ENCODE measurements at places on chromosomes 7 and 10.

DNA sequence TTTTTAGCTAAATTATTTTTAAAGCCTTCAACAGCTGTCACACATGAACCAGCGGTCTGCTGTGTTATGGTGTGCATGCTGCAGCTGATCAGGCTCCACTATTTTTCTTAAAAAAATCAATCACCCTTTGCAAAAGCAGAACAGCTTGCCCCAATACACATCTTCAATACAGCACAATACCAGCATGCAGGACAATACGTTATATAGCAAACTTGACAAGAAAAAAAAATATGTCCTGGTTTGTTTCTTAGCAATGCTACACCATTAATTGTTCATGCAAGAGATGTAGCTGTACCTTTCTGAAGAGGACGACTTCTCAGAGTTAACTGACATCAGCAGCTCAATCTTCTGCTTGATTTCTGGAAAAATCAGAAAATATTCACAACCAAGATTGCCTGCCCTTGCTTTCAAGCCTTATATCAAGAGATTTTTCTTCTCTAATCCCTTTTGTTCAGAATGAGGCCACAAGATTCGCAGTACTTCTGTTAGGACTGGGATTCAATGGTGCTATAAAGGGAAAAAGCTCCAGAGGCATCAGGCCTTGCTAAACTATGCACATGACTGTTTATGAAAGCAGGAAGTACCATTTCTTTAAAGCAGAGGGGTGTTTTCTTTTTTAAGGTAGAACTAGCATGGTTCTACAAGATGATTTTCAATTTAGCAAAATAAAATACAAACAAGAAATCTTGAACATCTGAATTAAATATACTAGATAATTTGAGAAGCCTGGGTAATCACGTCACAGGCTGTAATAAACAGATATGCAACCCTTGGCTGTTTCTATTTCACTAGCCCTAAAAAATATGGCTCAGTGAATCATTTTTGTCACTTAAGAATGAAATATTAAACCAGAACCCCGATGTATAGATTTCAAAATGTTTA lies 120.0 kb downstream of the SRPK2 start:
- no peak for DNase-seq

DNA sequence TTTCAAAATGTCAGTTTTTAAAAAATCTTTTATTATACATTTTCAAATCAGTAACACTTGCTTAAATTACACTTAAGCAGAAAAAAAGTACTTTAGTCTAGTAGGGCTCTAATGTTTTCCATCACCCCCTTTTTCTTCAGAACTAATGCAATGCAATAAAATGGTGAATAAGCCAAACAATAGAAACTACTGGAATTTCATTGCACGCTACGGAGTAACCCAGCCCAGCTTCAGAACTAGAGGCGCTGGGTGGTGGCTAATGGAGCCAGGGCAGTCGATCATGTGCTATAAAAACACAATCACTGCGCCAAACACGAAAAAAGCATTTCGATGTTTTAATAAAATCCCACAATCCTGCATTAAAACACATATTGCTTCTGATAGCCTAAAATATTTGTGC lies 59.9 kb upstream of the ODAD2 start:
- DNase-seq: no peak

DNA sequence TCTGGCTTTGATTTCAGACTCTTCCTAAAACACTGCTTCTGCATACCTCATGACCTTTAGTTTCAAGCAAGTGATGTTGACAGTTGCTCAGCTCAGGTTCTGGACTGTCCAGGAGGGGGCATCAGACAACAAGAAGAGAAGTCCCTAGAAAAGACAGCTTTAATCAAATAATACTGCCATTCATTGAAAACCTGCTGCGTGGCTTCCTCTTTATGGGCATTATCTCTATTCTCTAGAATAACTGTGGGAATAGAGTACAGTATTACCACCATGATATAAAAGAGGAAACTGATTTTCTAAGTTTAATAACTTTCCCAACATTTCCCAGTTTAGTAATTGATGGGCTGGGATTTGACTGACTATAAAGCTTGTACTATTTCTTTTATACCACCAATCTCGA lies 170.4 kb downstream of the SNX13 start:
- peak; percentile 2 for DNase-seq

GRCh38 chr7:99843808-99844207 lies 16.0 kb downstream of the CYP3A43 start:
- no peak for DNase-seq

GRCh38 chr10:61452655-61453641 lies at the start of gene TMEM26:
Gene TMEM26, minus strand, starts transcription at chr10:61453381. Its CDS starts 300 bp downstream, at chr10:61453081.
- DNase-seq: no peak

GRCh38 chr7:114944745-114945625 lies 23.1 kb downstream of the MDFIC start:
- no peak for DNase-seq

- DNase-seq: no peak
Measured at GRCh38 chr10:98080494-98080893, 50.1 kb upstream of the CRTAC1 start.

- DNase-seq: no peak
Measured at GRCh38 chr10:73886661-73887293, 12.4 kb upstream of the CAMK2G start.

- no peak for DNase-seq
Measured at GRCh38 chr10:77605466-77605865, 32.1 kb downstream of the KCNMA1 start.

- DNase-seq: no peak
Measured at GRCh38 chr7:33702514-33703054, 202.8 kb upstream of the BMPER start.

DNA sequence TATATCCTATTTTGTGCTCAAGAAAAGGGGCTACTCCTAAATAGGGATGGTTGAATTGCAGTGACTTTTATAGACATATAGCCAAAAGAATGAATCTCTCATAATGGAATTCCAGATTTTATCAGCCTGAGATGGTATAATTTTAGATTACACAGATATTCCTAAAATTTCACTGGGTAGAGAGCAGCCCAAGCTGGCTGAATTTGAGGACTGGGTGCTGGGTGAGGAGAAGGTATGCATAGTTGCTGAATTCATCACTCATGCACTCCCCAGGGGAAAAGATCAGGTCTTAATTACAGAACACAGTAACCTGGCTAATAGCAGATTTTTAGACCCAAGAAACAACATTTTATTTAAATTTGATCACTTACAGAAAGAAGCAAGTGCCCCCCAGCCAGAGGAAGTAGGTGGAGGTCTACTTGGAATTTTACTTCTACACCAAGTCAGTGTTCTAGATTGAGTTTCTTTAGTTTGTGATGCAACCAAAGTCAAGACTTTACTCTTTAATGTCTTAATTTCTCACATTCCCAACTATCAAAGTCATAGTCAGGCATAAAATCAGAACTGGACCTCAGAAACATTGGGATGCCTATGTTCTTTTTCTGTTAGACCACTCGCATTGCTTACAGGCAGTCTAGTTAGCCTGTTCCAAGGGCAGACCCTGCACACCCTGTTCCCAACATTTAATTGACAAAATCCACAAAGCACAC lies 337.4 kb upstream of the PODXL start:
- DNase-seq: no peak

DNA sequence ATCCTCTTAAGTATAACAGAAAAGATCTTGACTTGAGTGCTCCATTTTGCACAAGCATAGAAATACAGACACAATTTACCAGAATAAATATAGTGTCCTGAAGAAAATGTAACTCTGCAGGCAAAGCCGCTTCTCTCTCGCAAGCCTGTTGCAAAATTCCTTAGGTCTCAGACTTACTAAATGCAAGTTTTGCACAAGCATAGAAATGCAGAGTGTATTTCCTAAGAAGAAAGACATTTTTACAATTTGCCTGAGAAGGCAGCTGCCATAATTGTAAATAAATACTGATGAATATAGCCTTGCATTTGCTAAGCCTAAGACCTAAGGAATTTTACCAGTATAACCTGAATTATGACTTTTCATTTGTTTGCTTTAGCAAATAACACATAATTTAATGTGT lies 67.1 kb downstream of the AGMO start:
- DNase-seq: no peak

GRCh38 chr7:28208506-28208905 lies 27.9 kb upstream of the JAZF1 start:
- no peak for DNase-seq

GRCh38 chr7:3037259-3037658 lies 6.4 kb downstream of the CARD11 start:
- no peak for DNase-seq

GRCh38 chr10:112434988-112435619 lies 11.6 kb downstream of the ZDHHC6 start:
- no peak for DNase-seq

DNA sequence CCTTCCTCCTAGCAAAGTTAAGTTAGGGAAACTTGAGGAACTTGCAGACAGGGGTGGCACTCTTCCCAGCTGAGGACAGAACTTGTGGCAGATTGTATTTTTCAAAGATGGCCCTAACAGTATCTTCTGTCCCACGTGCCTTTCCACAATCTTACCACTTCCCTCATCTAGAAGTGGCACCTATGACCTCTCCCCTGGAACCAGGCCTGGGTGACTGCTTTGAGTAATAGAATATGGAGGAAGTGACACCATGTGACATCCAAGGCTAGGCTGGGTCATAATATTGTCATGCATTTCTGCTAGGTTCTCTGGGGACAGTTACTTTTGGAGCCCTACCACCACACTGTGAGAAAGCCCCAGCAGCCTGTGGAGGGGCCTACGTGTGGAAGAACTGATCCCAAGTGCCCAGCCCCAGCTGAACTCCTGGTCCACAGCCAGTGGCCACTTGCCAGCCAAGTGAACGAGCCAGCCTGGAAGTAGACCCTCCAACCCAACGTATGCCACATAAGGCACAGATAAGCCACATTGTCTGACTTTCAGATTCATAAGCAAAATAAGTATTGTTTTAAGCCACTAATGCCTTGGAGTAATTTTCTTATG lies 193.7 kb downstream of the PTPN20 start:
- DNase-seq: no peak

DNA sequence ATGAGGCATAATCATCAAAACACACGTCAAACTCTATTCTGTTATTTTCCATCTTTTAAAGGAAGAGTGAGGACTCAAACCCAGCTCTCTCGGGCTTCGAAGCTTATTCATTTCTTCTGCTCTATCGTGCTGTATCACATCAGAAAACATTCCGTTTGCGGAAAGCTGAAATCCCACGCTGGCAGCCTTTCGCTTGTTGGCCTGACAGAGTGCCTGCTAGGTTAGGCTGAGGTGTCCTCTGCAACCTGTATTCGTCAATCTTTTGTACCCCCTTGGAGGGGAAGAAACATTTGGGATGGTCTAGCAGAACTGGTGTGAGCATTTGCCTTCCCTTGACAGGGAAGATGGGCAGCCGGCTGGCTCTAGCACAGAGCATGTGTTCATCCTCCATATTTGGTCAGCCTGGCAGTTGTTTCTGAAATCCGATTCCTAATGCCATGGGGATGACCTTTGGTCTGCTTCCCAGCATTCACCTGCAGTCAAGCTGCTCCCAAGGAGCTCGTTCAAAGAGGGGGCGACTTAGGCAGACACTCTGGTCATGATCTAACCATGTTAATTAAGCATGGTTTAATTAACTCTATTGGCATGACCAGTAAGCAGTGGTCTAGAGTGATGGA lies 55.2 kb downstream of the TACC2 start:
- no peak for DNase-seq

GRCh38 chr7:522071-522950 lies 2.7 kb upstream of the PDGFA start:
- DNase-seq: no peak

- DNase-seq: no peak
Measured at GRCh38 chr10:106712988-106713387, 451.5 kb downstream of the SORCS1 start.

- no peak for DNase-seq
Measured at GRCh38 chr7:156438011-156438410, 202.6 kb upstream of the RNF32 start.

DNA sequence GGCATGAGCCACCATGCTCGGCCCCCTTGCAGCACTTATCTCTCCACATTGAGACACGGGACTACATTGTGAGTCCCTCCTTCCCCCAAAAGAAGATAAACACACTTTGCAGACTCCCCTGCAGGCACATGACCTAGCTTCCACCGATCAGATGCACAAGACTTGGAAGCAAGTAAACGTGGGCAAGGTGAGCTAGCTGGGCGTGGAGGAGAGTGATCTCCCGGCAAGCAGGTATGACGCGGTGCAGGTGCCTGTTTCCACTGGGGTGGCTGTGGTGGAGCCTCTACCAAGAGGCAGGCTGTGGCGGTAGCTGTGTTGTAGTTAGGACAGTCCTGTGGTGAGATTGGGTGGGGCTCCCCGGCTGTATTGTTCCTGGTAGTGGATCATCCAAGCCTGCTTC lies 7.7 kb upstream of the COMTD1 start:
- no peak for DNase-seq

DNA sequence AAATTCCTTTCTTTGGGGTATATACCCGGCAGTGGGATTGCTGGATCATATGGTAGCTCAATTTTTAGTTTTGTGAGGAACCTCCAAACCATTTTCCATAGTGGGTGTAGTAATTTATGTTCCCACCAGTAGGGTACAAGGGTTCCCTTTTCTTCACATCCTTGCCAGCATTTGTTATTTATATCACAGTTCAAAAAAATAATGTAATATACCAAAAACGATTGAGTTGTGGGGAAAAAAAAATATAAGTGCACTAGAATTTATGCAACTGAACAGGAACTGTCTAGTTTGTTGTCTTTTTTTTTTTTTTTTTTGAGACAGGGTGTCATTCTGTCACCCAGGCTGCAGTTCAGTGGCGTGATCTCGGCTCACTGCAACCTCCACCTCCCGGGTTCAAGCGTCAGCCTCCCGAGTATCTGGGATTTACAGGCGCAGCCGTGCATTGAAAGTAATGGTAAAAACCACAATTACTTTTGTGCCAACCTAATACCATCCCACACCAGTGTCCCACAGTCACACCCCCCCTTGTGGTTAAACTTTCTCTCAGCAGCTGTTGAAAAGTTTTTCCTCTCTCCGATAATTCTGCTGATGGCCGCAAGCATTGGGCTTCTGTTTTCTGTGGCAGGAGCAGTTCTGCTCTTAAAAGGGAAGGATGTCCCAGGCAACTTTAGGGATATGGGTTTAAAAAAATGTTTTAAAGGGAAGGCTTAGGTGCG lies 6.8 kb upstream of the LAT2 start:
- DNase-seq: no peak

DNA sequence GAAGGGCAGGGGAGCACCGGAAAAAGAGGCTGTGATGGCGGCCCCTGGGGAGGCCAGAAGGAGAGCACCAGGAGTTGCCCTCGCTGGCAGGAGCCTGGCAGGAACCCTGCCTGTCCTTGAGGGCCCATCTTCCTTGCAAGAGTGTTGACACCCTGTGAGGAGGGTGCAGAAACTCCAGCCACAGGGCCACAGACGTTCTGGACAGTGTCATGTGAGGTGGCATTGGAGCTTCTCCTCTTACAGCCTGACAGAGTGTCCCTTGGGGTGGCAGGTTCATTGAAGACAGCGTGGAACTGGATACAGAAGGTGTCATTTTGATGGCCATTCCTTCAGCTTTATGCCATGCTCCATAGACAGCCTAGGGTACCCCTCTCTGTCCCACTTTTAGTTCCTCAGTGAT lies 54.2 kb downstream of the RBM20 start:
- DNase-seq: no peak
